ENCODE measurements at places on chromosomes 12 and 14.
A peak's percentile ranks its signal among the peaks of the same experiment; 100 is the strongest.

- no peak for DNase-seq
These were observed 49.7 kb downstream of the NTF3 start for GRCh38 chr12:5481645-5482044.

GRCh38 chr14:21369949-21370679, 13.7 kb downstream of the SUPT16H start:
- DNase-seq: no peak

GRCh38 chr14:33532553-33532952, 418.3 kb downstream of the EGLN3 start:
- no peak for DNase-seq

GRCh38 chr12:98968896-98969295, 323.8 kb downstream of the APAF1 start:
- DNase-seq: peak; percentile 11

- no peak for DNase-seq
These were observed 406.6 kb upstream of the SYT1 start for GRCh38 chr12:78457938-78458337.

- no peak for DNase-seq
These were observed 10.3 kb downstream of the CCDC175 start for GRCh38 chr14:59566296-59566695.

DNA sequence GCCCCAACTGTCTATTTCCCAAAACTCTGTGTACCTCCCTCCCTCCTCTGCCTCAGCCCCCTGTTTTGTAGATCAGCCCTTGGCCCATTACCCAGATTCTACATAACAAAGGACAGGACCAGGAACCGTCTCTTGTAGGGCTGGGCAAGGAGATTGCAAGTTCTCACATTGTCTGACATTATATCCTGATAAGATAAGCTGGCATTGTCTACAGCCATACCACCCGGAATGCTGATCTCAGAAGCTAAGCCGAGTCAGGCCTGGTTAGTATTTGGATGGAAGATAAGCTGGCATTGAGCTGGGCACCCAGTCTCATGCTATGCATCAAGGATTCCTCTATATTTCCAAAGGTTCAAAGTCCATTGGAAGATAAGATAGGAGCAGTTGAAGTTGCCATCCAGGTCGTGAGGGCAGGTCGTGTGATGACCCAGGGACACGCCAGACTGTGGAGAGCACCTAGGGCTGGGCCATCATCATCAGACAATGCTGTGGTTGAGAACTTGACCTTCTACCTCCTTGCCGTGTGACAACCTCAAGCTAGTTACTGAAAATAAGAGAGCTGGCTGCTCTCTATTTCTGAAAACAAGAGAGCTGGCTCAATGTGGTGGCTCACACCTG, 29.5 kb downstream of the PHETA1 start:
- no peak for DNase-seq

DNA sequence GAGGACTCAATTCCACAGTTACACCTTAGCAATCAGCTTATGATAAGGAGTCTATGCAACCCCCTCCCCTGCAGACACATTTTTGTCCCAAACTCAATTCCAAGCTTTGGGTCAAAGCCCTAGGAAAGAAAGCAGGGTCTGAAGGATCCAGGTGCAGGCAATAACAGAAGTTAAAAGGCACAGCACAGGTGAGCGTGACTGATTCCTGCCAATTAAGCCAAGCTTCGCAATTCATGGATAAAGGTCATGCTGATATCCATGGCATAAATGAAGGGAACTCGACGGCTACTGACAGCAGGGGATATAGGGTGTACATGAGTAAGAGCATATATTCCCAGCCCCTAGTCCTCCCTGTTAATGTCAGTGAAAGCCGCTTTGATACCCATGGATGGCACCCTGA, 39.3 kb downstream of the C12orf56 start:
- DNase-seq: no peak
